Fibroblast of skin of back (primary cell): ENCODE measurements at places on chromosomes 7 and 10.

- DNase-seq, result no peak
These were observed 86.5 kb downstream of the PLXNA4 start for GRCh38 chr7:132489776-132490237.

DNA sequence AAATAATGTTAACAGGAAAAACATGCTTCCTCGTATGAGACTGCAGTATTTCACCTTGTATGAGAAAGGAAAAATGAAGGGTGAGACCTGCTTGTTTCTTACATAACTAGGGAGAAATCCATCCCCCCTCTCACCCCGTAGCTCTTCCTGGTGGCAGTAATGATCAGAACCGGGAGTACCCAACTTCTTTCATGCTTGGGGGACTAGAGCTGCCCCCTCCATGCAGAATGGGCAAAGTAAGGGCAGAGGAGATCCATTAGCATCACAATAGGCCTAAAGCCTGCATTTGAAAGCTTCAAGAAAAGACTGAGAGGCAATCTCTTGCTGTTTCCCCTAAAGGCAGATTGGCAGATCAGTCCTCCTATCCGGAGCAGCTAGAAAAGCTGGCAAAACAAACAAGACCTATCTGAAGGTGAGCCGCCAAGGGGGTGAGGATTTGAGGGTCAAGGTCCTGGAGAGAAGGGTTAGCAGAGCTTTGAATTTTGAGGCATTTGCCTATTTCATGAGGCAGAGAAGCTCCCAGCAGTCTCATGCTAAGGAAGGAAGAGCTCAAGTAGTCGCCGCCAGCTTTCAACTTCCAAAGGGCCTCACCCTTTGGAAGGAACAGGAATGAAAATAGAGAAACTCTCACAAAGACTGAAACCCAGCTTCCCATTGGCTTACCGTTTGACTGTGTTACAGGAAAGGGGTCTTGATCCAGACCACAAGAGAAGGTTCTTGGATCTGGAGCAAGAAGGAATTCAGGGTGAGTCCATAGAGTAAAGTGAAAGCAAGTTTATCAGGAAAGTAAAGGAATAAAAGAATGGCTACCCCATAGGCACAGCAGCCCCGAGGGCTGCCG is 36.2 kb downstream of the BAG3 start:
- DNase-seq, result no peak

- DNase-seq, result no peak
These were observed 79.1 kb downstream of the CCSER2 start for GRCh38 chr10:84407388-84408049.

DNA sequence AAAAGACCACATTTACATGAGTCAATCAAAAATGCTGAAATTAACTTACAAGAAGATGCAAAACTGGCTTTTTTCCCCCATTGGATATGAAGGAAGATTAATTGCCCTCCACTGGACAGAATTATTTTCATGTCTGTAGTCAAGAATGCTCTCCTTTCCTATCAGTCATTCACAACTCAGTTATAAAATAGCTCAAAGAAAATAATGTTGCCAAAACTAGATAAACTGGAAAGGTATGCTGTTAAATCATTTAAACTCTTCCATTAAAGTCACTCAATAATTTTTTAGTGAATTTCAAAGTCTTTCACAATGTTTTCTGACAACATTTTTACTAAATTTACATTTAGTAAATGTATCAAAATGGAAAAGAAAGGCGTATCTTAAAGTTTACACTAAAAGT is 384.5 kb downstream of the HGF start:
- DNase-seq, result no peak

DNA sequence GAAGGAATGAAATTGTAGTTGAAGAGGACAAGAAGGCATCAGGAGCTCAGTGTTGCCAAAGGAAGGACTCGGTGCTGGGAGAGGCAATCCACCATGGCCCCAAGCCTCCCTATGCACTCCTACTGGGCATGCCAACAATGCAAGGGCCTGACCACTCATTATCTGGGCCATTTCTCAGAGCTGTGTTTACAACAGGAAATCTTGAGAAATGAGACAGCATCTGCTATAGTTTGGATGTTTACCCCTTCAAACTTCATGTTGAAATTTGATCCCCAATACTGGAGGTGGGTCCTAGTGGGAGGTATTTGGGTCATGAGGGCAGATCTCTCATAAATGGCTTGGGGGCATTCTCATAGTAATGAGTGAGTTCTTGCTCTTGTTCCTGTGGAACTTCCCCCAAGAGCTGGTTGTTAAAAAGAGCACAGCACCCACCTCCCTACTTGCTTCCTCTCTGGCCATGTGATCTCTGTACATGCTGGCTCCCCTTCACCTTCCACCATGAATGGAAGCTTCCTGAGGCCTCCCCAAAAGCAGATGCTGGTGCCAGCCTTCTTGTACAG is 50.8 kb upstream of the AOAH start:
- no peak for DNase-seq

DNA sequence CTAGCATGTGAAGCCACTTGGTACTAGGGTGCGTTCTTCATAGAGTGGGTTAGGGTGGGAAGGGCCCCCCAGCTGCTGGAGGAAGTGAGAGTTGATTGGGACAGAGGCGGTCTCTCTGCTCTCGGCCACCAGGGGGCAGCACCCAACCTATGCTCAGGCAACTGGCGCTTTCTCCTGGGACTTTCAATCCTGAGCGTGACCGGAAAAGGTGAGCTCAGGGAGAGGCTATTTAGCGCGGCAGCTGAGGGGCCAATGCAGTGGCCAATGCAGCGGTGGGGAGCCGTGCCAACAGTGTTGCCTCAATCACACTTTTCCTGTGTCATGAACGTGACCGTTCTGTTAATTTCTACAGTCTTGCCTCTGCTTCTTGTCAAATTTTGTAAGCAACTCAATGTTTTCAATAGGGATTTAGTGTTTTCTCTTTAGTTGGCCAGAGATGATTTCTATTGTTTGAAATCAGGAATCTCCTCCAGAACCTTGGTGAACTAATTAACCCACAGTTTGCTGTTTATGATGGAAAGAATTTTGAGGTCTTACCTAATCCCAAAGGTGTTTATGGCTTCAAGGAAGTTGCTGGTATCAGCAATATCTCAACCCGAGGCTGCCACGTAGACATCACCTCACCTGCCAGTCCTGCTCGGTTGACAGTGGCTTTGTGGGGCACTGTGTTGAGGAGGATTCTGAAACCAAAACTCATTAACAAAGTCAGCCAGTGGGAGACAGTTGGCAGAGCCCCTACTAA is 67.9 kb upstream of the PDZD8 start:
- peak; percentile 77 for DNase-seq

DNA sequence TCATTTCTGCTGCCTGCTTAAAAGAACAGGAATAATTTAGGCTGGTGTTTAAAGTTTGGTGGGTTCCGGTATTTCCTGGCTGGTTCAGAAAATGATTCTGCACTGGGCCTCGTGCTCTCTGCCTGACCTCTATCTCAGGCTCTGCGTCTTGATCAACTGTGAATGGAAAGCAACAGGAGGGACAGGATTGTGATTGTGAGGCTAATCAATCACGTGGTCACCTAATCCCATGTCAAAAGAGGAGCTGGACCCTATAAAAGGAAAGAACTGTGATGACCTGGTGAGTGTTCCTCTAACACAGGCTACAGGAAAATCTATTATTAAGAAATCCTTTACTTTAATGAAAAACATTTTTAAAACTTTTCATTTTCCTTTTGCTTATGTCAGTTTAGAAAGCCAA is at the start of gene DHX32:
Gene DHX32 (minus strand): TSS at position 101 of the 400 bp plus-strand sequence. CDS start 468 bp downstream, outside the sequence.
- no peak for DNase-seq

- DNase-seq, result no peak
These were observed 102.4 kb downstream of the SEMA3A start for GRCh38 chr7:84092207-84092606.

DNA sequence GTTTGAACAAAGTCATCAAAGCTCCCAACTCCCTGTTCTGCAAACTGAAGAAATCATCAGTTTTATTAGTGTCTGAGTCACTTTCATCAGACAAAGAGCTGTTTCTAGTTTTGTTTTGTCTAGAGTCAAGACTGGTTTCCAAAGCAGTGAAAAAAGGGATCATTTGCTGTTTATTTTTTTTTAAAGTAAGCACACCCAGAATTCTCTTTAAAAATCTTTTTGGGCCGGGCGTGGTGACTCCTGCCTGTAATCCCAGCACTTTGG is 972.0 kb upstream of the CELF2 start:
- DNase-seq, result peak; percentile 6

- DNase-seq, result peak; percentile 35
These were observed 116.3 kb upstream of the RET start for GRCh38 chr10:42960491-42960990.

DNA sequence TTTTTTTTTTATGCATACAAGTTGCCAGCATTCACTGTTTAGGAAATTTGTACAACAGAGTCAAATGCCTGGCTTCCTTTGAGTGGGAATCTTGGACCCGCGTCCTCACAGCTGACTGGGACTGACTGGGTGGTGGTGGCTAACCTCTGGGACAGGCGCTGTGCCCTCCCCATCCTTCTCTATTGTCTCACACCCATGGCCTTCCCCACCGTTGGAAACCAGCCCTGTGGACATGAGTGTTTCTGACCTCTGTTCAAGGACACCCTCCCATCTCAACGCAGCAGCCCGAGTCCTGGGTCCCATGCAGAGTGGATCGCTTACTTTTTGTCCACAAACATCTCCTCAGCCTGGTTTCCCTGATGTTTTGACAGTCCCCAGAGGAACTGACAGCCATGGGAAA is 125.1 kb upstream of the PPIF start:
- DNase-seq, result no peak

- DNase-seq, result no peak
These were observed 89.9 kb downstream of the DNAJB6 start for GRCh38 chr7:157426463-157427301.

- DNase-seq, result peak; percentile 86
These were observed 142.9 kb upstream of the PCGF5 start for GRCh38 chr10:91077549-91078071.

- no peak for DNase-seq
These were observed 998 bp downstream of the CYP3A43 start for GRCh38 chr7:99828811-99829210.

DNA sequence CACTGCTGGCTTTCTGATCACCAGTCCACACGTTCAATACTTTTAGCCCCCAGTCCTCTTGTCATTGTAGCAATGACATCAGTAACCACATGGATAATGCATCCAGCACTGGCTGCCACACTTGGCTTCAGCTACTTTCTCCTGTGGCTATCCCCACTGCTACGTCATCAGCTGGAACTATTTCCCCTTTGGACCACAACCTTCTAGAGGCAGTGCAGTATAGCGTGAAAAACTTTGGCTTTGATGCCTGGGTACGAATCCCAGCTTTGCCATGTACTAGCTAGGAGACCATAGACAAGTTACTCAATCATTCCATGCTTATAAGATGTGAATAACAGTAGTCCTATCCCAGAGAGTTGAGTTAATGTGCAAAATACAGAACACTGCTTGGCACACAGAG is 63.2 kb downstream of the CCDC3 start:
- DNase-seq, result no peak

GRCh38 chr10:1570416-1571051 is 166.8 kb downstream of the ADARB2 start:
- no peak for DNase-seq

DNA sequence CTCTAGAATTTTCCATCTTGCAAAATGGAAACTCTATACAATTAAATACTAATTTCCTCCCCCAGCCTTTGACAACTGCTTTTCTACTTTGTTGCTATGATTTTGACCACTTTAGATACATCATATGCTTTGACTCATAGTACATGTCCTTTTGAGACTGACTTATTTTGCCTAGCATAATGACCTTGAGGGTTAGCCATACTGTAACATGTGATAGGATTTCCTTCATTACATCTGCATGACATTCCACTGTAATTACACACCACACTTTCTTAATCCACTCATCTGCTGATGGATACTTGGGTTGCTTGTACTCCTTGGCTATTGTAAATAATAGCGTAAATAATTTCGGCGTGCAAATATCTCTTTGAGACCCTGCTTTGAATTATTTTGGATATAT is 127.7 kb downstream of the JAZF1 start:
- peak; percentile 58 for DNase-seq

DNA sequence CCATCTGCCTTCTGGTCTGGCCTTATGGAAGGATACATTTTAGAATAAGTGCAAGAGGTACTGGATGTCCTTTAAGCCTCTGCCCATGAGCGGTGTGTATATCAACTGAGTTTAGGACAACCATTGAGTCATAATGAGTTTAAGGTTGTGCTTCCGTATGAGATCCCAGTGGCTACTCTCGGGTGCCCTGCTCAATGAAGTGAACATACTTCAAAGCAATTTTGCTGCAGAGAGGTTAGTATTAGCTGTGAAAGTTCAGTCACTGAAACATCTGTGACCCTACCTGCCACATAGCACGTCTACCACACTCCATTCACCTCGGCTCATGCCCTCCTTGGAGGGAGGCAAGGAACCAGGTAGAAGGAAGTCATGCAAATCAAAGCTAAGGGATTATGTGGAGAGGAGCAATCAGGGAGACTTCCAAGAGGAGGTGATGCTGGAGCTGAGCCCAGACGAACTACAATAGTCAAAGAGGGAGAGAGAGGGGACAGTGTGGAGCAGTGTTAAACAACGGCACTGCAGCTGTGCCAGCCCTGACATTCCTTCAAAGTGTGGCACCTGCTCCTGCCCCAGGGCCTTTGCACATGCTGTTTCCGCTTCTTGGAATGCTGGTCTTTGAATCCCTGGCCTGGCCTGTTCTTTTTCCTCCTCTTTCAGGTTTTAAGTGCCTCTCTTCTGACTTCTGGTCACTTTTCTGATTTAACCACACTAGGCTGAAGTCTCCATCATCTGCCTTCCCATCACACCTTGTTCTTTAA is 25.4 kb downstream of the BTBD16 start:
- DNase-seq, result no peak

DNA sequence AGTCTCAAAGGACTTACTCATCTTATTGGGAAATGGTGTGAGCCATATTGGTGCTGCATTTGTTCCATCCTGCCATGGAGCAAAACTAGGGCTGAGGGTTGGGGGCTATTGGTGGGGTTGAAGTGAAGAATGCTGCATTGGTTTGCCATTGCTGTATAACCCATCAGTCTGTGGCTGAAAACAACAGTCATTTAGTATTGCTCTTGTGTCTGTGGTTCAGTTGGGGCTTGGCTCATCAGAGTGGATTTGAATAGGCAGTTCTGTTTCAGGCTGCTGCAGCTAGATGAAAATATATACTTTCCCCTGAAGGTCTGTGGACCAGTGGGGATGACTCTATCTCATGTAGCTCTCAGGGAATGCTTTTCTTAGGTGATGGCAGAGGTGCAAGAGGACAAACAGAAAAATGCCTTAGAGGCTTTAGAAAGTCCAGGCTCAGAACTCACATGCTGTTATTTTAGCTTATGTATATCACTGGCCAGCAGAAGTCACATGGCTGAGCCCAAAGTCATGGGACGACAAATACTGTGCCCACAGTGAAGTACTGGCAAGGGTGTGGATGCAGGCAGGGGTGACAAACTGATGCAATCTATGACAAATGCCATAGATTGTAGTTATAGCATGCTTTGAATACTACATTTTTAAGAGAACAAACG is 15.2 kb upstream of the EXOC6 start:
- DNase-seq, result peak; percentile 59

DNA sequence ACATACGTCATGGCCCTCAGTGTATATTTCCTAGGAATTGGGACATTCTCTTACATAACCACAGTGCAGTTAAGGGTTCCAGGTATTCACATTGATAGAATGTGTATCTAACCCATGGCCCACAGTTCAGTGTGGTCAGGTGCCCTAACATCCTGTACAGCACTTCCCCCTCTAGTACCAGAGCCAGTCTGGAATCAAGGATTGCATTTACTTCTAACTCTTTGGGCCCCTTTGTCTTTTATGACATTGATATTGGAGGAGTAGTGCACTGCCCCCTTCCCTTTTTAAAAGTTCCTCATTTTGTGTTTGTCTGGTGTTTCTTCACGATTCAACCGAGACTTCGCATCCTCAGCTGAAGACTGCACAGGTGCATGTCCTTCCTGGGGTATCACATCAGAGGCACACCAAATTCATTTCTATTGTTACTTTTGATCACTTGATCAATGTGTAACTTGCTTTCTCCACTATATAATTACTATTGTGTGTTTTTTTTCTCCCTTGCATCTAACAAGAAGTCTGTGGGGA is 22.4 kb upstream of the NPFFR1 start:
- no peak for DNase-seq
